ENCODE measurements at places on chromosomes 1 and 21.

- no peak for DNase-seq
Observed at GRCh38 chr21:34702341-34703170, 33.8 kb downstream of the CLIC6 start.

DNA sequence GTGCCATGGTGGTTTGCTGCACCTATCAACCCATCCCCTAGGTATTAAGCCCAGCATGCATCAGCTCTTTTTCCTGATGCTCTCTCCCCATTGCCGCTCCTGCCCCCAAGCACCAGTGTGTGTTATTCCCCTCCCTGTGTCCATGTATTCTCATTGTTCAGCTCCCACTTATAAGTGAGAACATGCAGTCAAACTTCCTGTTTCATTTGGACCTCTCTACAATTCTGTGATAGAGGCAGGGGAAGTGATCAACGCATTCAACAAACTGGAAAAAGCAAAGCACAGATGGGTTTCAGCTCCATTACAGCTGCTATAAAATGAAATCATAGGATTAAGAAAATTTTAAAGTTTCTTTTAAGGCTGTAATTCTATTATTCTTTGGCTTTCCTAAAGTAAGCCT, 23.3 kb upstream of the CD55 start:
- DNase-seq: no peak

- peak; percentile 53 for DNase-seq
Observed at GRCh38 chr21:24290151-24290833, 1317.0 kb downstream of the MRPL39 start.

DNA sequence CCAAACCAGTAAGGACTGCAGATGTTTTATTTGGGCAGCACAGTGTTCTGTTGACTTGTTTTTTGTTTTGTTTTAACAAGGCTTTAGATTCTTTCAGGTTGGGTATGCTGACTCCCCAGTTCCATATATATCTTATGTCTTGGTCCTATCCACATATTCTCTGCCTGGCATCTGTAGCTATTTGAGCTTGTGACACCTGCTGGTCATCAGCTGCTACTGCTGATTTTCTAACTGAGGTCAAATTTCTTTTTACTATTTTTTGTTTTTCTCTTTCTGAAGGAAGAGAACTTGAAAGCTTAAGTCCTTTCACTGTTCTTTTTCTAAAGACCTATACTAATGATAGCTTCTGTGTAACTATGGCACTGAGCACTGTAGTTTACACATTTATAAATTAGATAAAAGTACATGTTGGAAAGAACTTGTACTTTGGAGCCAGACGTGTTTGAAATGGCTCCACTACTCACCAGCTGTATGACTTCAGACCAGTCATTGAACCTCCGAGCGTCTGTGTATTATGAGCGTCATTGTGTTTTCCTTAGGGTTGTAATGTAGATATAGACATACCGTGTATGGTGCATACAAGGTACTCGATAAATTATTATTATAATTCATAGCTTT, 109.4 kb downstream of the NRDC start:
- DNase-seq: peak; percentile 66

DNA sequence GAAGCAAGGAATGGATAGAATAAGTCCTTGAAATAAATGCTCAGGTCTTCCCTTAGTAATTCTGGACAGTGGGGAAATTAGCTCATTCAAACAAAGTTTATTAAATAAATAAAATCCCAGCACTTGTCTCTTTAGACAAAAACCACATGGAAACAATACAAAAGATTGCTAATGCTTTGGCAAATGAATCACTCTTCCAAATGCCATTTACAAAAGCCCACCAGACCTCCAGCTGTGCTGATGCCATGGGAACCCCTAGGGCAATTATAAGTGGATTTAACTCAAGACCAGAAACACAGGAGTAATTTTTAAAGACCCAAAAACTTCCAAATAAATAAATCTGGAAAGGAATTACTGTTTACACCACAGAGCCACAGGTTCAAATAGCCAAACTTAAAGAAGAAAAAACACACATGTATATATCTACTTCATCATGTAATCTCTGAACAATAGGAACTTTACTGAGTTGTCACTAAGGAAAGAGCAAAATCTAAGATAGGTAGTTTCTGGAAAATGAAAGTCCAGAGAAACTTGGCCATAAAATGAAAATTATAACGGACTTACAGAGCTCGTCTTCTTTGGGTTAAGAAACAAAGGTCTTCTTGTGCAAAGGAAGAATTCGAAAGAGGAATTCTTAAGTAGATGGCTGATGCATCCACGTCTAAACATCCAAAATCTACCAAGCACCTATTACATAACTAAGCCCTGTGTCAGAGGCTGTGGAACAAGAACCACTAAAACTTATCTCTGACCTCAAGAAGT, 399.4 kb downstream of the SMYD3 start:
- no peak for DNase-seq

DNA sequence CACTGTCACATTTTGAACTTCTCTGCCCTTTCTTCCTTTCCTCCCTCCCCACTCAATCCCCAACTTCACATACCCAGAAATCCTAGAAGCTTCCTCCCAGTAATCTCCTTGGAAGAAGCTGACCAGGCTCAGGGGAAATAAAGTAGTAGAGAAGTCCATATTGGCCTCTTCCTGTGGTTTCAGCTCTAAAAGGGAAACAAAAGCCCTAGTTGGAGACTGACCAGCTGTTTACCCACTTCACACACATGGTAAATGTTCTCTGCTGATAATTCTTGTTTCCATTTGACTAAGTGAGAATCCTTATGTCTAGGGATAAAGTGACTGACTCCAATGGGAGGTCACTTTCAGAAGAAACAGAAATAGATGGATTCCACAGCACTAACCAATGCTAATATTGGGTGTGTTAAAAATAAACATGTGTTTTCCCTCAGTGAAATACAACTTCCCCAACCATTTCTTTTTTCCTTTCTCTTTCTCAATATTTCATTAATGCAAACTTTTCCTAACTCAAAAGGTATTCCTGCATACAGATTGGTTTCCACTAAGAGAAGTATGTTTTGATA, 178.9 kb upstream of the DPT start:
- DNase-seq: no peak

GRCh38 chr1:183609759-183610452, 19.6 kb upstream of the NCF2 start:
- peak; percentile 6 for DNase-seq

- no peak for DNase-seq
Observed at GRCh38 chr1:26994787-26995517, 1.5 kb downstream of the TRNP1 start.

DNA sequence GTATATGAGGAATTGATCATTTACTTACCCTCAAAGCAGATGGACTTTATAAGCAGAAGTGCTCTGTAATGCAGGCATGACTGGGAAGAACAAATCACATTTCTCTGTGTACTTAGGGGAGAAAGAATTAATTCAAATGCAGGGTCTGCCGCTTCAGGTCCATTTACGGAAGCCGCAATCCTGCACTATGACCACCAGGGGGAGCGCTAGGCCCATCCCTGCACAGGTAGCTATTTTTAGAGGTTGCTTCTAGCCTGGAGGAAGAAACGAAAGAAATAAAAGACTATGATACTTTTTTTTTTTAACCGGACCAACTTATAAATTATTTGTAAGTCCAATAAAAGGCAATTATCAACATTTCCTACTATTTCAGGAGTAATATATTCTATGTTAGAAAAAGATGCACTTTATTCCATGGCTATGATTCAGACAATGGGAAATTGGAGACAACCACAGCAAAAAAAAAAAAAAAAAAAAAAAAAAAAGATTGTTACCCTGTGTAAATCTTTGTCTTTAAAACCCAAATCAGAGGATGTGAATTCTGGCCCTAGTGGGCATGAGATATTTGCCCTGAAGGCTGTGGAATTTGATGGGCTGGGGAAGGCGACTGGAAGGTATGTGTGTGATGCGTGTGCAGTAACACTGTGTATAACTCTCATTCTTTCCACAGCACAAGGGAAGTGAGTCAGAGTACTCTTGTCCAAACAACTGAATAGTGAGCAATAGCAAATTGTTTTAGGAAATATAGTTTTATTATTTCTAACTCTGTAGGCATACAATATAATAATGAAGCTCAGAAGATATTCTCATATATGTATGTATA, 12.9 kb upstream of the FYB2 start:
- DNase-seq: peak; percentile 61

Measured in NCI-H1105 treated with DMSO at 0.1 percent for 48 hours (cell line).